ENCODE measurements at places on chromosomes 2 and 18.

- no peaks in the 10 kb centered on the region for H3K36me3 ChIP-seq
- H3K4me3 ChIP-seq = no peak overlapping the region
- H3K27ac ChIP-seq = no peak overlapping the region
Observed at GRCh38 chr2:128292599-128293425, 25.9 kb downstream of the HS6ST1 start.

GRCh38 chr18:3074087-3074486, 61.1 kb upstream of the LPIN2 start:
- H3K4me3 ChIP-seq = no peak overlapping the region
- no peaks in the 10 kb centered on the region for H3K36me3 ChIP-seq
- no peaks in the 10 kb centered on the region for H3K4me1 ChIP-seq
- no peak for DNase-seq

GRCh38 chr2:160736148-160737028, 242.8 kb upstream of the RBMS1 start:
- no peaks in the 10 kb centered on the region for H3K27me3 ChIP-seq
- no peak for DNase-seq
- no peaks in the 10 kb centered on the region for H3K4me1 ChIP-seq
- H3K4me3 ChIP-seq = no peak overlapping the region

- H3K27ac ChIP-seq = no peak overlapping the region
- no peak for DNase-seq
- H3K4me1 ChIP-seq = no peaks in the 10 kb centered on the region
- no peaks in the 10 kb centered on the region for H3K36me3 ChIP-seq
- H3K27me3 ChIP-seq = no peaks in the 10 kb centered on the region
- H3K4me3 ChIP-seq = no peak overlapping the region
Observed at GRCh38 chr2:128668946-128669345, 350.3 kb upstream of the HS6ST1 start.

DNA sequence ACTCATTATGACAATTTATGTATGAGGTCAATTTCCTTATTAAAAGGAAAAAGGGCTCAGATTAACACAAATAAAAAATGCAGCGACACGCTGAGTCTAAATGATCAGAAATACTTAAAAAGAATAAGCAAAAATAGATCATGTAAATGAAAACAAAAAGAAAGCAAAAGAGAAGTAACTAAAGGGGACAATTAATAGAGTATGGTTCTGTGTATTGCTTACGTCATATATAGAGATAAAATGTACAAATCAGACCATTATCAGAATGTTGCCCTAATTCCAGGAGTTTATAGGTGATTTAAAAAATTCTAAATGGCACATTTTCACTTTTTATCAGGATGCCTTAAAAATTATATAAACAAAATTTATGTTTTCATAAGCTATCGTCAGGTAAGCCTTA, 189.5 kb downstream of the DNAH7 start:
- no peaks in the 10 kb centered on the region for H3K27me3 ChIP-seq
- no peak for DNase-seq
- no peak overlapping the region for H3K4me3 ChIP-seq
- H3K4me1 ChIP-seq = no peaks in the 10 kb centered on the region

Measured in lower lobe of right lung (tissue), 2 donors.